ENCODE measurements at places on chromosomes 11 and 22.

GRCh38 chr22:26671317-26672059 is 14.1 kb downstream of the MIAT start:
- peak; percentile 82 for DNase-seq

DNA sequence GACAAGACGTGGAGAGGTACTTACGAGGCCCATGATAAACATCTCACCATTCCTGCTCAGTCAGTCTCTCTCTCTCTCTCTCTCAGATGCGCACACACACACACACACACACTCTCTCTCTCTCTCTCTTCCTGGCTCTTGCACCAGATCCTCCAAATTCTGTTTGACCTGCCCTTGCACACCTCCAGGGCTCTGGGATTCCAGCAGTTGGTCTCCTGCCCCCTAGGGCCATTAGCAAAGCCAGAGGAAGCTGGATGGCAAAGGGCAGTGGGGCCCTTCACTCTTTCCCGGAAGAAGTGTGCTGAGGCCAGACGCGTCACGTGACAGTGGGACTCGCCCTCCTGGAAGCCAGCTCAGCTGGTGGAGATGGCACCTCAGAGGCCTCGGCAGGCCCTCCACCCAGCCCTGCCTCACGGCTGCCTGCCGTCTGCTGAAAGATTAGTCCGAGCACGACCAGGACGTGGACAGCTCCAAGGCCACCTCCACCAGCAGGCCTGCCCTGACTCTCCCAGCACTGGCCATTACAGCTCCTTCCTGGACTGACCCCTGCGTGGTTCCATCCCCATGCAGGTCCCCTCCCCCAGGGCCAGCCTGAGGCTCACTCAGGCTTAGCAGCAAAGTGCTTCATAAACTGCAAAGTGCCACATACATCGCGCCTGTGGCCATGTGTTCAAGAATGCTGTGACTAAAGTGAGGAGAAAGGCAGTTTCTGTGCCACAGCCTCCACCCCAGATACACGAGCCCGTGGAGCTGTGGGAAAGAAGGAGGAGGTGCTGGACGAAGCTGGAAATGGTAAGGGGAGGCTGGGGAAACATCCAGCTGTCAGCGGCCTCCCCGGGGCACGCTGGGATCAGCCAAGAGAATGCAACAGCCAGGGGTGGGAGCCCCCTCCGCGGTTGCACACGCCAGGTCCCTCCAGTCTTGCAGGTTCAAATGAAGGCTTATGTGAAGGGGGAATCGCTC is 3.7 kb downstream of the PDGFB start:
- peak; percentile 40 for DNase-seq

DNA sequence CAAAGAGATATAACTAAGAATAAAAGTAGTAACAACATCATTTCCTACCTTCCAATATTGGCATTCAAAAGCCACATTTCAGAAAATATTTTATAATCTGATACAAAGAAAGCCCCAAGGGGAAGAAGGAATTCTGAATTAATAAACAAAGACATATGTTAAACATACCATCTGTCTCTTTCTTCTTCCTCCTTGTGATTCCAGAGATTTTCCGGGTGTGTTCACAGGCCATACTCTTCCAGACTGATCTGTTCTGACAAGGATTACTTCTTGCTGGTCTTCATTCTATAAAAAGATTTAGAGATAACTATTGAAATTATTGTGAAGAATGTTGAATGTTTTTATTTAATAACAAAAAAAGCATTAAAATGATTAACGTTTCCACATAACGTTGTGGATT is 65.0 kb downstream of the CWF19L2 start:
- DNase-seq, result no peak

- DNase-seq, result no peak
Observed at GRCh38 chr11:85406841-85407240, 220.3 kb downstream of the DLG2 start.

DNA sequence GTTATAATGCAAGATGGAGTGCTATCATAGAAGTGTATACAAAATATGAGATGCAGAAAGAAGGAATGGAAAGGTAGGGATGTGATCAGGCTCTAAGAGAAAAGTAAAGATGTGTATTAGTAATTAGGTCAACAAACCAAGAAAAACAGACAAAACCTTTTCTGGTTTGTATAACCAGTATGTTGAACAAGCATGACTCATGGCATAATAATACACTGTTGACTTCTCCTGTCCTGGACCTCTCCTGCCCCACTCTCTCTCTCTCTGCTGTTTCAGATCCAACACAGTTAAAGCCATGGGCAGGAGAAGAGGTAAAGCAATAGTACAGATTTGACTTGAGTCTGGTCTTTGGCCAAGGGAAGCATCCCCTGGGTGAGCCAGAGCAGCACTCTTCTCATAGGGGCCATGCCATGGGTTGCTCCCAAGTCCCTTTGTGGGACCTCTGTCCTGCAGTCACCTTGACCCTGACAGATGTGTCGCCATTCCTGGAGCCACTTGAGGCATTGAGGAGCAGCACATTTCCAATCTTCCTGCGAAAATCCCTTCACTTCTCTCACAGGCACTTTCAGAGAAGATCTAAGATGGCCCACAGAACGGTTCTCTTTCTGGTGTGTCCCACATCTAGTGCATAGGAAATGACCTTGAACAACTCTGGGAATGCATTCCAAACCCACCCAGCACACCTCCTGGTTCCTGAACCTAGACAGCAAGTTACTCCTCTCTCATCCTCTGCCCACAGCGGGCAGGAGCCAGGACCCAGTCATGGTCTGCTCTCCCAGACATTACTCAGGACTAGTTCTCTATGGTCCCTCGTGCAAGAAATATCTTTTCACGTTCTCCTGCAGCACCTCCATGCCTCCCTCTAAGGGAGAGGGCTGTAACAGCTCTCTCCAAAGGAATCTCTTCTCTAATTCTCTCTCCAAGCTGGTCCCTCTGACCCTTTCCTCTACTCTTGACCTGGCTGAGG is 58.2 kb upstream of the PRSS23 start:
- DNase-seq, result peak; percentile 29

DNA sequence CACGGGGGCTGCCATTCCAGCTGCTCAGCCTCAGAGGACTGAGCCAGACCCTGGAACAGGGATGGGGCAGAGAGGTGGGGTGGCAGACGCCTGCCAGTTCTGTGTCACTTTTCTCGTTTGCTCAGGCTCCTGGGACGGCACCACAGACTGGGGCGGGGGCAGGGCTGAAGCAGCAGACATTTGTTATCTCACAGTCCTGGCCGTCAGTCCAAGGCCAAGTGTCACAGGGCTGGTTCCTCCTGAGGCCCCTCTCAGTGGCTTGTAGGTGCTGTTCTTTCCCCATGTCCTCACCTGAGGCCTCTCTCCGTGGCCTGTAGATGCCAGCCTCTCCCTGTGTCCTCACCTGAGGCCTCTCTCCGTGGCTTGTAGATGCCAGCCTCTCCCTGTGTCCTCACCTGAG is 24.7 kb downstream of the TPCN2 start:
- no peak for DNase-seq

DNA sequence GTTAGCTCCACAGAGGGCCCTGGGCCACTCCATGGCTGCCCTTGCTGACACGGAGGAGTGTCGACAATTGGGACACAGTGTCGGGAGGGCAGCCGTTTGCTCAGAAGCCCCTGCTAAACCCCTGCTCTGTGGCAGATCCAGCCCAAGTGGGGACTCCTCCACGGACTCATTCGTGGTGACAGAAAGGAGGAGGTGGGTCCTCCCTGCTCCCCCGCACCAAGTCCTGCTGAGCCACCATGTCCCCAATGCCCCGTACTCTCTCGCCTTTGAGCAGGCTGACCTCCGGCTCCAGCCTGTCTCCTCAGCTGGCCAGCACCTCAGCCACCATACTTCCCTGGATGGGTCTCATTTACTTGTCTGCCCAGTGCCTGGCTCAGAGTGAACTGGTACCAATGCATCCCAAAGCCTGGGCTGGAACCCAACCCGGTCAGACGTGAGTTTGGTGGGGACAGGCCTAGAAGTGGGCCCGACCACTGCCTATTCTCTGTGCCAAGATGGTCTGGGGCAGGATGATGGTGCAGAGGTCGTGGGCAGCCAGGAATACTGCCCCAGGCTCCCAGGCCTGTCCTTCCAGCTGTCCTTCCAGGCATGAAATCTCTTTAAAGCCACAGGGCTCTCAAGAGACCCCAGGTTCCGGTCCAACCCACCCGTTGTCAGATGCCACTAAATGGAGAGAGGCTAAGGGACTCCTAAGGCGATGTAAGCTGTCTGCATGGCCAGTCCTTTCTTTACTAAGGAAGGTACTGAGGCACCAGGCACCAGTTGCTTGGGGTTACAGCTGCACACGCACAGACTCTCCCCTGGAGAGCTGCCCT is 4.3 kb downstream of the CBX6 start:
- DNase-seq, result no peak

DNA sequence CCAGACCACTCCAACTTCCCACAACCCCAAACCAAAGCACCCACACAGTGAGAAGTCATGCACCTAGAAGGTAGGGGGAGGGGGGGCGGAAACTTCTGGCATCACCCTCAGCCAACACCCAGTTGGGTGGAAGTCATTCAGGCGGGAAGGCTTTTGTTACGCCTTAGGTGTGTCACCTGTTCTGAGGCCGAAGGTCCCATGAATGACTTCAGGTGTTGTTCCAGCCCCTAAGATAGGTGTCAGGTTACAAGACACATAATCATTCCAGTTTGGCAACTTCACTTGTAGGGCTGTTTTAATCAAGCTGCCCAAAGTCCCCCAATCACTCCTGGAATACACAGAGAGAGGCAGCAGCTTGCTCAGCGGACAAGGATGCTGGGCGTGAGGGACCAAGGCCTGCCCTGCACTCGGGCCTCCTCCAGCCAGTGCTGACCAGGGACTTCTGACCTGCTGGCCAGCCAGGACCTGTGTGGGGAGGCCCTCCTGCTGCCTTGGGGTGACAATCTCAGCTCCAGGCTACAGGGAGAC is at the start of gene TMPRSS4:
TMPRSS4 (plus strand) TSS at position 325 of the 528 bp plus-strand sequence. CDS start 225 bp downstream, outside the sequence.
- DNase-seq, result no peak

Data from activated CD4-positive, alpha-beta T cell treated with anti-CD3 and anti-CD28 coated beads, Interleukin-2, amount 50 U/mL, for 16 hours (primary cell).